ENCODE measurements at places on chromosomes 2 and 18.

DNA sequence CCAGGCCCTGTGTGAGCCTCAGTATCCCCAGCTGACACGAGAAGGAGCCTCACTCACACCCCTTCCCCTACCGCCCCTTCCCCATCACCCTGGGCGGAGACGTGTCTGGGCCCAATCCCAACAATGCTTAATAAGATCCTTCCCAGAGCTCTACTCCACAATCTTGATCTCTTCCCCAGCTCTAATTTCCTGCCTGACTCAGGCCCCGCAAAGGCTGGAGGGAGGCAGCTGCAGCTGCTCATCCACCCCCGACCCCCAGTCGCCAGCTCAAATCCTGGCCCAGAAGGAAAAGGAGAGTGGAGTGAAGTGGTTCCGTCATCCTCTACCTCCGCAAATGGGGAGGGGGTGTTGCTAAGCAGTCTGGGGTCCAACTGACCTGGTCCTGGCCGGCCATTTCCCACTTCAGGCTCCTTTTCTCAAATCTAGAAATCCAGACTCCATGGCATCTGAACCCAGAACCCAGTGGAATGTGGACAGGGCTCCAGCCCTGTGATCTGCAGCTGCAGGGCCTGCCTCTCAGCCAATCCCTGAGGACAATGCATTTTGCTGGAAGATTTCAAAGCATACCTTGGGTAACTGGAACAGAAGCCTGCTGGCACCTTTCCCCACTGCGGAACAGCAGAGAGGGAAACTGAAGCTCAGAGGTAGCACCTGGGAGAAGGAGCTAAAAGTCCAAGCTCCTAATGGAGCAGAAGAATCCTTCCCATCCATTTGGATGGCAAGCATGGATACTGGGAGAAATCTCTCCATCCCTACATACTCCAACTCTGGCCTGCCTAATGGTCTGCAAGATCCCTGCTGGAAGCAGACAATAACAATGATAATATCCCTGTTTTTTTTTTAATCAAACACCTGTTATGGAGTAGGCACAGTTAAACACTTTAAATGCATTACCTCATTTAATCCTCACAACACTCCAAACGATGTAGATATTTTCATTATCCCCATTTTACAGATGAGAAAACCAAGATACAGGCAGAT lies 5.6 kb upstream of the TNS1 start:
- no peak overlapping the region for H3K4me3 ChIP-seq
- H3K4me1 ChIP-seq = peaks cover 4% of the 10 kb centered on the region
- peak; percentile 61 for DNase-seq
- H3K27me3 ChIP-seq = peaks cover 49% of the 10 kb centered on the region
- H3K36me3 ChIP-seq = no peaks in the 10 kb centered on the region
- H3K27ac ChIP-seq = no peak overlapping the region

- H3K4me1 ChIP-seq = no peaks in the 10 kb centered on the region
- H3K27ac ChIP-seq = no peak overlapping the region
- no peaks in the 10 kb centered on the region for H3K27me3 ChIP-seq
- no peak for DNase-seq
- no peak overlapping the region for H3K4me3 ChIP-seq
These were observed 98.1 kb downstream of the MMADHC start for GRCh38 chr2:149489452-149489851.

DNA sequence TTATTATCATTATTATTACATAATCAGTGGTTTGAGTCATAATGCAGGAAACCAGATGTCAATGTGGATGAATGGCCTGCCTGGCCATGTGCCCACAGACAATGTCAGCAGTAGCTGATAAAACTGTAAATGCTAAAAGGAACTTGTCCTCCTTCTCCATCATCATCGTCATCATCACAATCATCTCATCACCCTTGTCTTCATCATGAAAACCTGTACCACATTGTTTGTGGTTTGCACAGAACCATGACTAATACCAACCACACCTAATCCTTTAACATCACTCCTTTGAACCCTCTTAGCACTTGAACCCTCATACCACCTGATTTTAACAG lies 96.0 kb downstream of the HNMT start:
- no peaks in the 10 kb centered on the region for H3K4me1 ChIP-seq
- H3K27ac ChIP-seq = no peak overlapping the region
- H3K36me3 ChIP-seq = no peaks in the 10 kb centered on the region
- no peak for DNase-seq

GRCh38 chr2:133732982-133733900 lies 165.0 kb upstream of the NCKAP5 start:
- no peaks in the 10 kb centered on the region for H3K27me3 ChIP-seq
- no peaks in the 10 kb centered on the region for H3K36me3 ChIP-seq
- H3K4me1 ChIP-seq = no peaks in the 10 kb centered on the region
- no peak overlapping the region for H3K4me3 ChIP-seq
- DNase-seq = no peak
- no peak overlapping the region for H3K27ac ChIP-seq

DNA sequence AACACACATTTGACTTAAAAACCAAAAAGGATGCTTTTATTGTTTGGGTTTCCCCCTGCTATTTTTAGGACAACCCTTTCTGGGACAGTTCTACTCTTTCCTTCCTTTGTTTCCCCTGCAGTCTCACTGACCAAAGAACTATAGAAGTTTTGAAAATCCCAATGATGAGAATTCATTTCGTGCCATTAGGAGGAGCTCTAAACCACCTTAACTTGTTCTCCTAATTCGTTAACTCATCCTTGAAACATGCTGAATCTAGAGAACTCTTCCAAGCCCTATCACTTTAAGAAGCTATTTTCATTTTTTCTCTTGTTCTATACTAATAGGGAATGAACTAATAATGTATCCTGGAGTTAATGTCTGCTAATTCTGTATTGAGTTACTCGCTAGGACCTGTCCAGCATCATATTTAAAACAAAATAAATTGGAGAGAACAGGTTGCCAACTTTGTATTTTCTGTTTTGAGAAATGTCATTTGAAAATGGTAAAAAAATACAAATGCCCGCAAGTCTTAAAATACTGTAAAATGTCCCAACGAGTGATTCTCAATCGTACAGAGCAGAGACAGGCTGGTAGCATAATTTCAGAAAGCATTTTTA lies 62.9 kb downstream of the AFTPH start:
- peaks cover 40% of the 10 kb centered on the region for H3K36me3 ChIP-seq
- no peaks in the 10 kb centered on the region for H3K27me3 ChIP-seq
- H3K4me1 ChIP-seq = no peaks in the 10 kb centered on the region

GRCh38 chr2:224284134-224284946 lies 117.6 kb downstream of the FAM124B start:
- peak; percentile 52 for DNase-seq
- no peaks in the 10 kb centered on the region for H3K27me3 ChIP-seq
- no peaks in the 10 kb centered on the region for H3K36me3 ChIP-seq
- H3K4me1 ChIP-seq = peaks cover 5% of the 10 kb centered on the region
- no peak overlapping the region for H3K27ac ChIP-seq

GRCh38 chr18:28127228-28127627 lies 49.7 kb downstream of the CDH2 start:
- H3K4me1 ChIP-seq = peaks cover 58% of the 10 kb centered on the region
- no peak overlapping the region for H3K4me3 ChIP-seq
- H3K36me3 ChIP-seq = no peaks in the 10 kb centered on the region
- no peaks in the 10 kb centered on the region for H3K27me3 ChIP-seq
- DNase-seq = peak; percentile 57
- H3K27ac ChIP-seq = no peak overlapping the region

DNA sequence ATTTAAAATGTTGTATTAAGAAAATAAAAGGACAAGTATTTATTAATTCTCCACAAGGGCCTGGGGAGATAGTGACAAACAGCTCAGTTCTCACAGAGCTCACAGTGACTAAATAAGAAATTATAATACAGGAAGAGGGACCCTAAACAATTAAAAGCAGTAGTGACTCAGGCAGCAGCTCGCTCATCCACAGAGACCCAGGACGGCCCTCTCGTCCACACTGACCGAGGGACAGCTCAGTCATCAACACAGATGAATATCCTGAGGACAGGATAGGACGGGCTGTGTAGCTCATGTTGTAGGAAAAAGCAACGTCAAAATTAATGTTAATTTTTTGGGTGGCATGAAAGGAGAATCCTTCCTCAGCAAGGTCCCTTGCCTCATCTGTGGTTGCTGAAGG lies 44.1 kb downstream of the PARD6G start:
- DNase-seq = no peak
- H3K4me1 ChIP-seq = no peaks in the 10 kb centered on the region
- H3K27ac ChIP-seq = no peak overlapping the region
- H3K4me3 ChIP-seq = no peak overlapping the region
- H3K36me3 ChIP-seq = no peaks in the 10 kb centered on the region

DNA sequence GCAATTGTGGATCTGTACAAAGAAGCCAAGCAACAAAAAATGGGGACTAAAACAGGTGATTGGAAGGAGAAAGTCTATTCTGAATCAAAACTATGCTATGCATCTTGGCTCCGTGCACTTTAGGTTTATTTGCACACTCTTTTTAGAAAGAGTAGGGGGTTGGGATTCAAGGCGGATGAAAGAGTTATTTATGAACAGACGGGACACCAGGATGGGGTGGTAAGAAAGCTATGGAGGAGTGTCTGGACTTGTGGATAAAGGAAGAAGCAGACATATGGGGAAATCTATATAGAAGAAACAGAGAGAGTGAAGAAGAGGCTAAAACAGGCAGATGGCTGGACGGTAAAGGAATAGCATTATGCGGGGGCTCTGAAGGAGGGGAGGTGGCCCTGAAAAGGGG lies 57.8 kb downstream of the TCF4 start:
- no peak for DNase-seq
- H3K36me3 ChIP-seq = no peaks in the 10 kb centered on the region
- no peaks in the 10 kb centered on the region for H3K27me3 ChIP-seq
- no peak overlapping the region for H3K4me3 ChIP-seq
- peak overlapping the region; percentile 52 for H3K27ac ChIP-seq

- DNase-seq = no peak
- H3K27ac ChIP-seq = no peak overlapping the region
- no peaks in the 10 kb centered on the region for H3K36me3 ChIP-seq
- H3K4me3 ChIP-seq = no peak overlapping the region
These were observed 442.9 kb downstream of the KCNJ3 start for GRCh38 chr2:155141418-155141817.

DNA sequence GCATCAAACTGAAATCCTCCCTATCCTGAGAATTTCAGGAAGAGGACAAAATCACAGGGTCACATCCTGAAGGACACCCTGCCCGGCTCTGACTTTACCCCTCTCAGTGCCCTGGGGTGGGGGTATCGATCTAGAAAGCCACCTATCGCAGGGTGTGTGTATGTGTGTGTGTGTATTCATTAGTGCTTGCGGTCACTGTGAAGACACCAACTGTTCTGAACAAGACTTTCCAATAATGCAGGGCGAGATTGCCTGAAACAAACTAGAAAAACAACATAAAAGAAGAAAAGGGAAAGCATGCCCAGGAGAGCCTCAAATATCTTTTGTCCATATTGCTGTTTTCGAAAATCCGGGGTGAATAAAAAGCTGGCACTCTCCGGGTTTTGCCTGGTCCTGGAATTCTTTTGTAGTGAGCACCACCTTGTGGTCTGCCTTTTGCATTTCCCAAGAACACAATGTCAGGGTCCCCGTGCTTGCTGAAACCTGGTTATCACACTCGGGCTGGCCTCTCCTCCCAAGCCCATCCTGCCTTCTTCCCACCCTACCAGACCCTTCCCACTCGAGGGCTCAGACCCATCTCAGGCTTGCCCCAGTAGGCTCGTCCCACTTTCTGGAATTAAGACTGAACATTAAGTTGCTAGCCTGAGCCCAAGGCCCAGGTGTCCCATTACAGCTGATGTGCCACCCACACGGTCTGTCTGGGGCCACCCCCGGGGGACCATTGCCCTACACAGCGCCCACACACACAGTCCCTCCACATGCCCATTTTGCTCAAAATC lies 25.0 kb upstream of the COPS8 start:
- DNase-seq = peak; percentile 83
- H3K27ac ChIP-seq = no peak overlapping the region
- H3K4me1 ChIP-seq = no peaks in the 10 kb centered on the region
- H3K36me3 ChIP-seq = no peaks in the 10 kb centered on the region
- no peaks in the 10 kb centered on the region for H3K27me3 ChIP-seq

DNA sequence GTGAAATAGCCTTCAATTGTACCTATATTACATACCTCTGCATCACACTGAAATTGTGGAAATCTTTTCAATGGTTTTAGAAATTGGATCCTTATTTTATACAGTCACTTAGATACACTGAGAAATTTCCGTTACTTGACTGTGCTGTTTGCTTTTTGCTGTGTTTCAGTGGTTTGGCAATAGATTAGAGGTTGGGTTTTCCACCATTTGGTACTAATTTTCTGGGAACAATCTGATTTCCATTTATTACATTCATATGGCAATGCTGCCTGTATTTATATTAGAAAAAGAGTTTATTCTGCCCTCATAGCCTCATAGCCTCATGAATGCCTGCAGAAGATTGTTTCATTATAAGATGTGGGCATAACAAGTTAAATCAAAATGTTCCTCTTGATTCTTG lies 285.0 kb downstream of the GULP1 start:
- H3K36me3 ChIP-seq = no peaks in the 10 kb centered on the region
- no peak overlapping the region for H3K4me3 ChIP-seq
- H3K27me3 ChIP-seq = no peaks in the 10 kb centered on the region
- H3K27ac ChIP-seq = no peak overlapping the region
- no peak for DNase-seq

- no peaks in the 10 kb centered on the region for H3K36me3 ChIP-seq
- H3K27me3 ChIP-seq = no peaks in the 10 kb centered on the region
These were observed 86.1 kb downstream of the LPIN1 start for GRCh38 chr2:11832531-11832930.

GRCh38 chr2:20471902-20472559 lies 25.2 kb downstream of the RHOB start:
- H3K27ac ChIP-seq = no peak overlapping the region
- H3K27me3 ChIP-seq = no peaks in the 10 kb centered on the region
- no peak for DNase-seq
- no peak overlapping the region for H3K4me3 ChIP-seq

DNA sequence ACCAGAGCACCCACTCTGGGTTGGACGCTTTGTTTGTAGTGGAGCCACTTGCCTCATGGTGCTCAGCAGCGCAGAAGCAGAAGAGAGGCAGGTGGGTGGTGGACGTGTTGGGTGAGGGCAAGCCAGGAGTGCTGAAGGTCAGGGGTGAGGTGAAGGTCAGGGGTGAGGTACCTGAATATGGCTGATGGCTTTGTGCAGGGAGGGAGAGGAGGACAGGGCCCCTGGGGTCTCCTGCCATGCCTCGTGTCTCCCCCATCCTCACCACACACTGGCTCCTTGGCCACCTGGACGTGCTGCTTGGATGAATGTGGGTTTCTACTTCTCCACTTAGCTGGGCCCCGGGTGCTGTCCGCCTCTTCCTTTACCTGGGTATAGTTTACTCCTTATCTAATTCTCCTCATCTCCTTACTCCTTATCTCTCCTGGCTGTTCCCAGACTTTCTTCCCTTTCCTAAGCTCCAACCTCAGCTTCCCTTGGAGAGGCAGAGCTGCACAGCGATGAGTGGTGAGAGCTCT lies 68.1 kb downstream of the DYSF start:
- DNase-seq = no peak
- no peak overlapping the region for H3K27ac ChIP-seq
- H3K4me3 ChIP-seq = no peak overlapping the region
- no peaks in the 10 kb centered on the region for H3K4me1 ChIP-seq

GRCh38 chr18:74638210-74638609 lies 40.5 kb downstream of the ZNF407 start:
- H3K4me3 ChIP-seq = no peak overlapping the region
- no peaks in the 10 kb centered on the region for H3K4me1 ChIP-seq
- H3K36me3 ChIP-seq = no peaks in the 10 kb centered on the region

GRCh38 chr2:30545875-30546274 lies 98.8 kb downstream of the LCLAT1 start:
- peaks cover 44% of the 10 kb centered on the region for H3K4me1 ChIP-seq
- no peak overlapping the region for H3K4me3 ChIP-seq
- no peak overlapping the region for H3K27ac ChIP-seq
- no peak for DNase-seq
